Muscle of leg (tissue), 16 donors: ENCODE measurements at places on chromosomes 4 and X. TPM values are rescaled to one million over a fixed set of nuclear protein-coding genes. Genes with fewer than 3 reads are reported as not detected.
A peak's percentile ranks its signal among the peaks of the same experiment; 100 is the strongest.

The GUCY1B1 gene
- polyA plus RNA-seq, result 21.8 TPM

DNA sequence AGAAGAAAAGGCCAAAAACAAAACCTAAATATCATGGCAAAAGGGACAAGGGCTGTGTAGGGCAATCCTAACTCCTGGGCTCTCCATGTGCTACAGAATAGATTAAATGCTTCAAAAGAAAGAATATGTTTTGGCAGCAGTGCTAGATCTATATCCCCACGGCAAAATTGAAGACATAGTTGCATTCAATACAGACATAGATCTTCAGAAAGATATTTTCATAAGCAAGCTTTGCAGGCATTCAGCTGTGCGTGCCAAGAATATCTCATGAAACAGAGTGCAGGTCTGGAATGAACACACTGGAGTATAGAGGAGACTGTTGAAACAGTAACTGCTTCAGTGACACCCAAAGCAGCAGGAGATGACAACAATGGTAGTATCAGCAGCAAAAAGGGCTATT is 1476.9 kb downstream of the ARAP2 start:
- H3K4me1 ChIP-seq, result no peaks in the 10 kb centered on the region
- H3K4me3 ChIP-seq, result no peak overlapping the region
- H3K36me3 ChIP-seq, result no peaks in the 10 kb centered on the region
- DNase-seq, result peak; percentile 61
- no peak overlapping the region for H3K27ac ChIP-seq

The USP17L28 gene
- not detected for polyA plus RNA-seq

The TCEAL2 gene
- 0.87 TPM for polyA plus RNA-seq

- H3K27ac ChIP-seq, result no peak overlapping the region
- no peaks in the 10 kb centered on the region for H3K36me3 ChIP-seq
- peaks cover 8% of the 10 kb centered on the region for H3K4me1 ChIP-seq
- DNase-seq, result no peak
- H3K27me3 ChIP-seq, result no peaks in the 10 kb centered on the region
- H3K4me3 ChIP-seq, result no peak overlapping the region
Observed at GRCh38 chr4:78567500-78568060, 16.0 kb downstream of the ANXA3 start.

The DGAT2L6 gene
- not detected for polyA plus RNA-seq

DNA sequence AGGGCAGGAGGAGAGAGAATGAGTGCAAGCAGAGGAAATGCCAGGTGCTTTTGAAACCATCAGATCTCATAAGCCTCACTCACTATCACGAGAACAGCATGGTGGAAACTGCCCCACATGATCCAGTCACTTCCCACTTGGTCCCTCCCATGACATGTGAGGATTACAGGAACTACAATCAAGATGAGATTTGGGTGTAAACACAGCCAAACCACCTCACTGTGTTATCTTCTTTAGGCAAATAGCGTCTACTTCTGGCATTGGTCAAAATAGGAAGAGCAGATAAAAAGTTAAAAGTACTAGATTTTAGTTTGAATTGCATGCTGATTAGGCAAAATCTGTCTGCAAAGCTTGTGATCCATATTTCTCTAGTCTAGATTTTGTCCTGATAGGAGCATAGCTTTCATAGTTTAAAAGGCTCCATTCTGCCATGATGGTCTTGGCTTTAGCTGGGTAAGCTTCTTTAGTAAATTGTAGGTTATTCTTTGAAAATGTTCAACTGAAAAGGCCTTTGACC is 267.5 kb downstream of the NKX6-1 start:
- DNase-seq, result no peak
- H3K36me3 ChIP-seq, result no peaks in the 10 kb centered on the region
- no peaks in the 10 kb centered on the region for H3K27me3 ChIP-seq
- no peak overlapping the region for H3K27ac ChIP-seq
- no peak overlapping the region for H3K4me3 ChIP-seq

- no peak for DNase-seq
- H3K4me1 ChIP-seq, result no peaks in the 10 kb centered on the region
- H3K27me3 ChIP-seq, result no peaks in the 10 kb centered on the region
- H3K27ac ChIP-seq, result no peak overlapping the region
- no peak overlapping the region for H3K4me3 ChIP-seq
- H3K36me3 ChIP-seq, result no peaks in the 10 kb centered on the region
Observed at GRCh38 chr4:54547299-54548097, 110.3 kb upstream of the KIT start.

GRCh38 chrX:23901060-23901459 is 6.7 kb downstream of the APOO start:
- no peak overlapping the region for H3K27ac ChIP-seq
- H3K36me3 ChIP-seq, result no peaks in the 10 kb centered on the region
- H3K4me1 ChIP-seq, result peaks cover 6% of the 10 kb centered on the region
- H3K27me3 ChIP-seq, result peaks cover 13% of the 10 kb centered on the region

DNA sequence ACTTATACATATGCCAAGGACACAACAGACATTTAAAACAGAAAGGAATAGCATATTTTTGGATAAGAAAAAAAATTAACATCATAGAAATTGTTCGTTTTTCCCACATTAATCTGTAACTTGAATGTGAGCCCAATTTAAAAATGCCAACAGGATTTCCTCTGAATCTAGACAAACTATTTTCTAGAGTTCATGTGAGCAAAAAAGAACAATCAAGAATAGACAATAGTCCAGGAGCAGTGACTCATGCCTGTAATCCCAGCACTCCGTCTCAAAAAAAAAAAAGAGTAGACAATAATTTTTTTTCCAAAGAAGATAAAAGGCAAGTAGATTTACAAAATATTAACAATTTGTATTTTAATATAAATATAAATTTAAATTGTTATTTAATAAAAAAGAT is 73.7 kb upstream of the DUSP21 start:
- H3K27me3 ChIP-seq, result peaks cover 9% of the 10 kb centered on the region
- H3K4me3 ChIP-seq, result no peak overlapping the region
- no peak overlapping the region for H3K27ac ChIP-seq
- H3K4me1 ChIP-seq, result no peaks in the 10 kb centered on the region
- H3K36me3 ChIP-seq, result no peaks in the 10 kb centered on the region
- DNase-seq, result no peak

The OPN1MW3 gene
- polyA plus RNA-seq, result not detected

DNA sequence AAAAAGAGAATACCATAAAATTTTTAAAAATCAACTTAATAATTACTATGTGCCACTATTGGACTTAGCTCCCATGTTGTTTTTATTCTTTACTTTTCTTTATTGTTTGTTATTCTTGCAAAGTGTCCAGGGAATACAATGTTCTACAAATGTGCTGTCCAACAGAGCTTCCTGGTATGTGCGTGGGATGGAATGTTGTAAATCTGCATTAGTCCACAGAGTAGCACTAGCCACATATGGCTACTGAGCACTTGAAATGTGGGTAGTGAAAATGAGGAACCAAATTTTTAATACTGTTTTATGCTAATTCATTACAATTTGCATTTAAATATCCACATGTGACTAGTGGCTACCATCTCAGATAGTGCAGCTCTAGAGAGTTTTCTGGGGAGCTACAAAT is 14.3 kb upstream of the CORIN start:
- no peaks in the 10 kb centered on the region for H3K27me3 ChIP-seq
- peaks cover 2% of the 10 kb centered on the region for H3K36me3 ChIP-seq
- H3K4me1 ChIP-seq, result no peaks in the 10 kb centered on the region
- H3K27ac ChIP-seq, result no peak overlapping the region
- no peak overlapping the region for H3K4me3 ChIP-seq

- peaks cover 2% of the 10 kb centered on the region for H3K27me3 ChIP-seq
- H3K27ac ChIP-seq, result no peak overlapping the region
- no peak for DNase-seq
- peaks cover 8% of the 10 kb centered on the region for H3K4me1 ChIP-seq
Observed at GRCh38 chr4:86358257-86358656, 1.6 kb downstream of the MAPK10 start.
